ENCODE measurements at places on chromosomes 16 and 17. TPM values are rescaled to one million over a fixed set of nuclear protein-coding genes. Genes with fewer than 3 reads are reported as not detected.
A peak's percentile ranks its signal among the peaks of the same experiment; 100 is the strongest.

- no peak for DNase-seq
- no peak overlapping the region for H3K27ac ChIP-seq
- H3K4me3 ChIP-seq, result no peak overlapping the region
These were observed 23.6 kb downstream of the RAB11FIP4 start for GRCh38 chr17:31415004-31415454.

Gene KIFC3
- 1.3 TPM for total RNA-seq

DNA sequence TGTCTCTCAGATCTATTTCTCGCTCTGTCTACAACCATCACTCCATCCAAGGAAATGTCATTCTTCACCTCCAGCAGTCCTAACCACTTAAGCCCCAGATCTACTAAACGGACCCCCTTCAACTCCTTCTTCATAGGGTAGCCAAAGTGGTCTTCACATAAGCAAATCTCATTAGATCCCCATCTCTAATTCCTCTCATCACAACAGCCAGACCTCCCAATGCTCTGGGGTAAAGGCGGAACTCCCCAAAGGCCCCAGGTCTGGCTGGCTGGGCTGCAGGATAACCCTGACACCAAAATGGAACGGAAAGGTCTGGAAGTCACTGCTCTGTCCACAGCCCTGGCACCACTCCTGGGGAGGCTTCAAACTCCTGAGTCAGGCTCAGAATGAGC, 11.1 kb downstream of the ST3GAL2 start:
- no peak for DNase-seq
- peak overlapping the region; percentile 67 for H3K4me3 ChIP-seq
- peaks cover 46% of the 10 kb centered on the region for H3K4me1 ChIP-seq
- H3K36me3 ChIP-seq, result peaks cover 6% of the 10 kb centered on the region
- H3K27ac ChIP-seq, result peak overlapping the region; percentile 98
- H3K27me3 ChIP-seq, result no peaks in the 10 kb centered on the region

GRCh38 chr16:12144355-12144754, 167.8 kb downstream of the SNX29 start:
- DNase-seq, result no peak
- H3K4me3 ChIP-seq, result no peak overlapping the region
- no peak overlapping the region for H3K27ac ChIP-seq
- peaks cover 5% of the 10 kb centered on the region for H3K36me3 ChIP-seq

DNA sequence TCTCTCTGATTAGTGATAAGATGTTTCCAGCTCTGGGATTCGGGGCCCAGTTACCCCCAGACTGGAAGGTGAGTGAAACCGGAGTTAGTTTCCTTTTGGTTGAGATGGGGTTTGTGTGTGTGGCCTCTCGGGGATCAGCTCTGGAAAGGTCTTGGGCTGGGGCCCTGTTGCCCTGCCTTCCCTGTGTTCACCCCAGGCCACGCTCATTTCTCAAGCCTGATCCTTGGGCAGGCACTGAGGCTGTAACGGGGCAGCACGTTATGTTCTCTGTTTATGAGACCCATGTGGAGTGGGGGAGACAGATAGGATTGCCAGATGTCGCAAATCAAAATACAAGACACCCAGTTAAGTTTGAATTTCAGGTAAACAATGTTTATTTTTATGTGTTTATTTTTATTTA, 35.5 kb downstream of the CPNE2 start:
- H3K36me3 ChIP-seq, result no peaks in the 10 kb centered on the region
- H3K27ac ChIP-seq, result peak overlapping the region; percentile 46
- H3K27me3 ChIP-seq, result no peaks in the 10 kb centered on the region
- H3K4me3 ChIP-seq, result no peak overlapping the region
- DNase-seq, result no peak
